ENCODE measurements at places on chromosomes 4 and X.
A peak's percentile ranks its signal among the peaks of the same experiment; 100 is the strongest.

DNA sequence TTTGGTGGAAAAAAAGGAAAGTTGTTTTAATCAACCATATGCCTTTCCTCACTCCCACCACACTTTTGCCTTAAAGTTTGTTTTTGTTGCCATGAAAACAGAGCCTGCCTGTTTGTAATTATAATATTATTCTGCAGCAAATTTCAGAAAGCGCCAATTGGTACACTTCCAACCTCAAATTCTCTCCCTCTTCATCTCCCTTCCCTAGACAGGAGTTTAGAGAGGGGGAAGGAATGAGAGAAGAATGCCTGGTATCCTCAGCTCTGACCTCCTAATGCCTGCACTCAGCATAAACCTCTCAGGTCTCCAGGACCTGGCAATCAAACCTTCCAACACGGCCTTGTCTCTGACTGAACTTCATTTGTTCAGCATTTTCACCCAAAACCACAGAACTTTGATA is 138.4 kb upstream of the HCCS start:
- no peak for DNase-seq

DNA sequence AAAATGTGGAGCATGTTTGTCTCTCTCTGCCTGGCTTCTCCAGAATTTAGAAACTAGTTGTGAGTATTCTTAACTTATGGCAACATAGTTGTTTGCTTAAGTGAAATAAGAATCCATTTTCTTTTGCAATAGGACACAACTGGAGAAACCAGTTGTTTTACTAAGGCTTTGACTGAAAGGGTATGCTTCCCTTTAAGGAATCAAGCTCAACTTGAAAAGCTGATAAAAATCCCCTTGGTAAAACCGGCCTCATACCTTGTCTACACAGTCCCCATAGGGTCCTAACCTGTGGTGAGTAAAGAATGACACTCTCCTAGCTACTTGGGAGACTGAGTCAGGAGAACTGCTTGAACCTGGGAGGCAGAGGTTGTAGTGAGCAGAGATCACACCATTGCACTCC is 139.8 kb downstream of the NR3C2 start:
- DNase-seq = no peak

DNA sequence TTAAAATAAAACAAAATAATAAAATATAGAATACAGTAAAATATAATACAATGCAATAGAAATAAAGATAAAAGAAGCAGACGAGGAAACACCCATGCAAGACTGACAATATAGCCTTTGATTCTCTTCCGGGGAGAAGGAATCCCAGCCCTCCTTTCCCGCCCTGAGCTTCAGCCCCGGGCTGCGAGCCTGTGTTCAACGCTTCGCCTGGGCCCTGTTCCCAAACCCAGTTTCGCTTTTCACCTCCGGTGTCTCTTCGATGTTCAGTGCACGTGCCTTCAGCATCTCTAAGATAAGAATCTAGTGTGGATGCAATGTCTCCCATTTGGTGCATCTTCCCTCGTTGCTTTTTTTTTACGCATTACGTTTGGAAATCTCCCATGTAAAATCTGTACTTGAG is 38.4 kb upstream of the ARSD start:
- DNase-seq = no peak

DNA sequence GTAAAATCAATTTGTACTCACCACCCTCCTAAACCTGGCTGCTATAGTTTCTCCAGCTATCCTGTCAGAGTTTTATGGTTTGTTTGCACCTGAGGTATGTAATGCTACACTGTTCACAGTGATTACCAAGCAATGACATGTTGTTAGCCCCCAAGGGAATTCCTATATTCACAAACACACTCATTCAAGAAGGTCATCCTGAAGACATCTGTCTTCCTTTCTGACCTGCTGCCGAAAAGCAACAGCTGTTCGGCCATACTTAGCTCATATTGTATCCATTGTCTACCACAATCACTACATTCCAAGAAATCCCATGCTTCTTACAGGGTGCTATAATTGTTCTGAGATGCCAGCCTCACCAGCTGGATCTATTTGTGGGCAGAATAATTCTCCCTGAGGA is 160.1 kb upstream of the GYPA start:
- DNase-seq = no peak

GRCh38 chr4:98639523-98639922 is 18.9 kb downstream of the TSPAN5 start:
- DNase-seq = peak; percentile 58

GRCh38 chr4:86757468-86757867 is 91.7 kb downstream of the SLC10A6 start:
- DNase-seq = no peak

DNA sequence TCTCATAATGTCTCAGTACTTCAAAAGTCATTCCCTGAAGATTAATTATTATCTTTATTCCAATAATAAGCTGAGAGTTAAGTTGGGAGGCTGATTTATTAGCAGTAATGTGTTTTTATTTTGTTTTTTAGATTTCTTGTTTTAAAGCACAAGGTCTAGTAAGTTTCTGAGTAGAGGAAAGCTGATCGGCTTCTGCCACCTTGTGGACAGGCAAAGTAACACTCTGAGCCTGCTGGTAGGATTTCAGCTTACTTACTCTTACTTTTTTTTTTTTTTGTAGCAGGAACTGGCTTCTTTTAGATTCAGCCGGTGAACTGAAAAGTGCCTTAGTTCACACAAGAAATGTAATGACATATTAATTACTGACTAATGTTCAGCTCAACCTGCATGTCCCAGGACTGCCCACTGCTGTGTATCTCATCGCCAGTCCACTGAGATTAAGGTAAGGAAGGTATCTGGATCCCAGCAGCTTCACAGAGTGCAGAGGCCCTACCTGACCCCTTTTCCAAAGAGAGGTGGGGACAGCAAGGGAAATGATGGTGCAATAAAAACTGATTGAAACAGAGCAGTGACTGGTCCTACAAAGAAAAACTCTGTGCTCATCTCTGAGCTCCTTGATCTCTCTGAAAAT is 126.5 kb downstream of the ADGRA3 start:
- DNase-seq = peak; percentile 64

DNA sequence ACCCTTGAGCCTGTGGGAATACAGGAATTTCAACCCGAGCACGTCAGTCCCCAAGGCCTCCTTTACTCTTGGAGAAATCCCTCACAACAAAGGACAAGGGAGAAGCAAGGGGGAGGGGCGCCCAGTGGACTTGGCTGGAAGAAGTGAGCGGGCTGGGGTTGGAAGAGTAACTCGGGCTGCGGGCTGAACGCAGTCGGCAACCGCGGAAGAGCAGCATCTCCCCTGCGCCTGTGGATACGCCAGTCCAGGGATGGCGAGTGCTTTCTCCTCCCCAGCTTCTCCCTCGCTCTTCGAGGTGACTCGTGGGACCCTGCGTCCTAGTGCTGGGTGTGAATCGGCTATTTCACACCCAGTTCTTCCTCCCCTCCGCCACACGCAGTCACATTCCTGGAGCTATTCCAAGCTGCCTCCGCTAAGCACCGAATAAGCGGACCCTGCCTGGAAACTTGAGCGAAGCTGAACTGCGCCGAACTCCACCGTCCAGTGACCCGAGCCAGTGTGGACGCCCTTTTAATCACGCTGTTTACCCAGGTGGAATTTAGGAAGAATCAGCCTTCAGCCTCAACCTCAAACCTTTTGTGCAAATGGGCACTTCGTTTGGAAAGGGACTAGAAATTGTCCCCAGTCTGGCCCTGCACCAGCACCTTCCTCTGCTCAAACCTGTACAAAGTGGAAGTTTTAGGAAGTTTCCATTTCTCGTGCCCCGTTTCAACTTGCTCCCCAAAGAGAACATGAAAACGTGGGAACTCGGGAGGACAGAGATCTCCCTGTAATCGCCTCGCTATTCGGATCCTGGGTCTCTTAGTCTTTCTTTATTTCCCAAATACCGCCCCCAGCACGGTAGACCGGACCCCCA is 64.3 kb upstream of the WDR17 start:
- no peak for DNase-seq

DNA sequence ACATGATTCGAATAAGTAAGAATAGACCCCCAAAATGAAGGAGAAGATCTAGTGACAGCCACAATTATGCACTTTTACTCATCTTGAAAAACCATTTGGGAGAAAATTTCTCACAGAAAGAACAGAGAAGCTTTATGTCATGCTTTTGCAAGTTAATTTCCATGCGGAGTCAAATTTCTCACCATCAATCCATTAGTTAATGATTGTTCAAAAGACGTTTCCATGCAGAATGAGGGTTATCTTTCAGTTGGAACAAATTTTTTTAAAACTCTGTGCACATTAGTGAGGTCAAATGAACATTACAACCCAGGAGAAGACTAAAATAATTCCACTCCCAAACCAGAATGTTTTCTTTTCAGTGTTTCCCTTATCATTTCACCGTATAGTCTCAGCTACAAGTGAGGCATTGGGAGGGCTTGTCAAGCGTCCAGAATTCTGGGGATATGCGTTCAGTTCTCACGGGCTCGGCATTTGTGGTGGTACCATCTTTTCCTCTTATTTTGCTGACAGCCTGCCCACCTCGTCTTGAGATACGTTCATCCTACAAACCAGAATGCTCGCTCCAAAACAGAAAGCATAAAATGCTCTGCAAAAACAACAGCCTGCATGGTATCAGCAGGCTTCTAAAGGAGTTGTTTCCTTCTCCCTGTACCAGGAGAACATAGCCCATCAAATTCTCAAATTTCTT is 130.8 kb upstream of the TBL1X start:
- DNase-seq = no peak

GRCh38 chrX:28901637-28902036 is 314.4 kb downstream of the IL1RAPL1 start:
- DNase-seq = no peak

GRCh38 chr4:137754652-137755471 is 222.6 kb upstream of the PCDH18 start:
- DNase-seq = no peak

- DNase-seq = peak; percentile 72
Observed at GRCh38 chr4:83644677-83645659, 109.1 kb downstream of the GPAT3 start.

DNA sequence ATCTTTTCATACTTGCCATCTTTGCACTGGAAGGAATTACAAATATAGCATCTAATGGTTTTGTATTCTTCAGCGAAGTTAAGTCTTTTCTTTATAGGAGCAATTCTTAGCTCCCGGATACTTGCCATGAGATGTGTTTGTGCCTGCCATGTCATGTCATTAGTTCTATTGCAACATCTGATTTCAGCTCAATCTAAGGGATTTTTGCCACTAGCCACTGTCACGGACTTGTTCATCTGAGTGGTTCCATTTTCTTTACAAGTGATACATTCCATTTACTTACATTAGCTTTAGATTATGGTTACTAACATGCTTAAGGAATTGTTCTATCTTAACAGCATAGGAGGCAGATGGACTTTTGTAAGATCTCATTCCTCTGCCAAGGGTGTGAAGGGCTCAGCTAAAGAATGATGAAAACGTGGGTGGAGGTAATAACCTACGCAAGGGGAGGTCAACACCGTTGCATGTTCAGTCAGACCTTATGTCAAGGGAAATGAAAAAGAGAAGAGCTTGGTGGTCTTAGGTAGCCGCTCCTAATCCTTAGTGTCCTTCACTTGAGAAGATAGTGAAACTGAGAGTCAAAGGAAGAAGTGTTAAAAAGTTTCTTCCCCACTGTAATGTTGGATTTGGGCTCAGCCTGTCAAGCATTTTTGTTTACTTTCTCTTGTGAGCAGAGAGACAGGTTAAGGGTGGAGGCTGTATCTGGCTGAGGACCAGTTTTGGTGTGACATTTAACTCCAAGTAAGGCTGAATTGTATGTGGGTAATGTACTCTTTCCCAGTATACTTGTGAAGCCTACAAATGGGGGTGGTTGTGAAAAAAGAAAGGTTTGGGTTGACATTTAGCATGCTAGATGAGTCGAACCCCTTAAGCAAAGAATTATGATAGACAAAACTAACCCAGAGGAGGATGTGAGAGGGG is 3.6 kb upstream of the KLHL2 start:
- DNase-seq = no peak

DNA sequence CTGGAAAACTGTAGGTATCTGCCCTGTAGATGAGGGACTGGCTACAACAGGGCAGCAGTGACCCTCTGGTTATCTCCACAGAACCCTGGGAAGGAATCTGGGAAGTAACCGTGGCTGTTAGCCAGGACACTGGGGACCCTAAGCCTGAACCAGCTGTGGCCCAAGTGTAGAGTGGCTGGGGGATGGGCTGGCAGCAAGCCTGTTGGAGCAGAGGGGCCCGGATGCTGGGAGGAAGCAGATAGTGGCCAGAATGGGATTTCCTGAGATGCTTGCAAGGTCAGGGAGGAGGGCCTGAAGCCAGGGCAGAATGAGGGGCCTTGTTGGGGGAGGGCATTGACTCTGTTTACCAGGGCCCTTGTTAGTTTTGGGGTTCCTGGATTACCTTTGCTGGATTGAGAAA is 161.0 kb upstream of the EOLA2 start:
- DNase-seq = no peak

DNA sequence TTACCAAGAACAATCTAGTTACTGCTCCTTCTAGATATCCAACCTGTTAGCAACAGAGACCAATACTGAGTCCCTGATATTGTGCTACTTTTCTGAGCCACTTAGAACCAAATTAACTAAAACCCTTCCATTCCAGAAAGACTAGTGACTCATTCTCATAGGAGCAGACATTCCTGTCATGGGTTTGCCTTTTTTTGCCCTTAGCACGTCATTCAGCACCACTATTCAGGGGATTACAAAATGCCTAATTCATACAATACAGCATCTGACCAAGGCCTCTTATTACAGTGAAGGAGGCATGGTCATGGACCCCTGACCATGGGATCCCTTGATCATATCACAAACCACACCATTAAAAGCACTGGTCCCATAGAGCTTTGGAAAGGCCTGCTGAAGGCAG is 123.8 kb upstream of the CXCL13 start:
- DNase-seq = no peak

GRCh38 chr4:20422398-20422797 is 170.7 kb downstream of the SLIT2 start:
- peak; percentile 34 for DNase-seq

DNA sequence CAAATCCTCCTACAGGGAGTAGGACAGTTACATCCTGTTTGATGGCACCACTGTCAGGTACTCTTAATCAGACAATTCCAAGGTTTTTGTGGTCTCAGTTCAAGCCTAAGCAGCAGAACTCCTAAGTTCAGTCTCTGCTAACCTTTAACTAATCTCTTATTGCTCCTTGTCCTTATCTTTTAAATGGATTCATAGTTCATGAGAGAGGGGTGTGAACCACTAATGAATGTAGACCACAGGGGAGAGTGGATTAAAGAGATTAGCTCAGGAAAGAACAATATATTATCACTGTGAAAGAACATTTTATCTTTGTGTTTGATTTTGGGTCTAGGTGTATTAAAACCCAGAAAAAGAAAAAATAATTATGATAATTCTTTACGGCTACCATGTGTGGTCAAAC is 168.9 kb downstream of the DCK start:
- DNase-seq = no peak

GRCh38 chr4:126697748-126698147 is 935.0 kb upstream of the INTU start:
- DNase-seq = no peak

- DNase-seq = no peak
Observed at GRCh38 chr4:150384249-150384648, 197.7 kb upstream of the MAB21L2 start.

Data from erythroblast (primary cell).